ENCODE measurements at places on chromosomes 6 and 20. TPM values are rescaled to one million over a fixed set of nuclear protein-coding genes. Genes with fewer than 3 reads are reported as not detected.

The C6orf15 gene
- 0.35 TPM for total RNA-seq

The EPPIN gene
- total RNA-seq: not detected

The OR2J3 gene
- not detected for total RNA-seq

The SYTL3 gene
- 1.5 TPM for total RNA-seq

The SYNCRIP gene
- 66.9 TPM for total RNA-seq

The HDGFL1 gene
- not detected for total RNA-seq

The ZNF334 gene
- 2.0 TPM for total RNA-seq

The SPATA25 gene
- total RNA-seq: not detected

The CHMP4B gene
- 38.3 TPM for total RNA-seq

Measured in airway epithelial cell (primary cell).